T-helper 2 cell treated with Interferon-gamma antibody and Interleukin-4, amounts not matched to agents 100 ng/mL and 5 ng/mL, for 36 hours (primary cell): ENCODE measurements at places on chromosomes 5 and 9. TPM values are rescaled to one million over a fixed set of nuclear protein-coding genes. Genes with fewer than 3 reads are reported as not detected.

HTR4 gene
- not detected in 2 replicates for total RNA-seq

LMAN2 gene
- 140 and 153 TPM in 2 replicates for total RNA-seq

ECM2 gene
- total RNA-seq: not detected in 2 replicates

TRPM3 gene
- not detected in 2 replicates for total RNA-seq

TMC1 gene
- not detected in 2 replicates for total RNA-seq
